Stimulated activated CD4-positive, alpha-beta T cell treated with anti-CD3 and anti-CD28 coated beads, Interleukin-1b, Interleukin-23, amount 100 ng/mL, for 4 hours (primary cell): ENCODE measurements at places on chromosomes 5 and 9.

- DNase-seq: no peak
Observed at GRCh38 chr5:7978991-7979390, 110.0 kb downstream of the MTRR start.

GRCh38 chr9:79691496-79691895 is 119.7 kb downstream of the TLE4 start:
- DNase-seq: no peak

DNA sequence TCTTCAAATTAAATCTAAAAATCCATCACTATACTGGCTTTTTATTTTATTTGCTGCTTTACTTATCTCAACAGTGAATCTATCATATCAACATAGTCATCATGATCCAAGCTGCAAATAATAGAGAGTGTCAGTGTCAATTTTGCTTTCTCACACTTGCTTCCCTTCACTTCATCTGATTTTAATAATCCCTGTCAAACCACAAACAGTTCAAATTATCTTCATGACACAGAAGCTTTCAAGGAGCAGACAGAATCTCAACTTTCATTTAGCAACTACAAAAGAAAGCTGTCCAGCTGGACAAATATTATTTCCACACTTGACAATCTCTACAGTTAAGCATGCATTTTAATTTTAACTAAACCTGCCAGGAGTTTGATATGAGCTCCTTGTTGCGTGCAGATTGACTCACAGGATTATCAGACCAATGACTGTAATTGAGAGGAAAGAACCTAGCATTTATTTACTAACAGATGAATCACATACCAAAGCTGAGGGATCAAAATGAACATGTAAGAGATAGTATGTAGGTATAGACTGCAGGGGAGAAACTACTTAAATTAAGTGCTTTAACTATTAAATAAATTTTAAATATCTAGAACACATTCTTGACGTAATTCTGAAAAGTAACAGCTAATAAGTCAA is 56.0 kb downstream of the KIAA0825 start:
- no peak for DNase-seq

- DNase-seq: no peak
Observed at GRCh38 chr5:111083323-111083722, 8.8 kb upstream of the WDR36 start.

DNA sequence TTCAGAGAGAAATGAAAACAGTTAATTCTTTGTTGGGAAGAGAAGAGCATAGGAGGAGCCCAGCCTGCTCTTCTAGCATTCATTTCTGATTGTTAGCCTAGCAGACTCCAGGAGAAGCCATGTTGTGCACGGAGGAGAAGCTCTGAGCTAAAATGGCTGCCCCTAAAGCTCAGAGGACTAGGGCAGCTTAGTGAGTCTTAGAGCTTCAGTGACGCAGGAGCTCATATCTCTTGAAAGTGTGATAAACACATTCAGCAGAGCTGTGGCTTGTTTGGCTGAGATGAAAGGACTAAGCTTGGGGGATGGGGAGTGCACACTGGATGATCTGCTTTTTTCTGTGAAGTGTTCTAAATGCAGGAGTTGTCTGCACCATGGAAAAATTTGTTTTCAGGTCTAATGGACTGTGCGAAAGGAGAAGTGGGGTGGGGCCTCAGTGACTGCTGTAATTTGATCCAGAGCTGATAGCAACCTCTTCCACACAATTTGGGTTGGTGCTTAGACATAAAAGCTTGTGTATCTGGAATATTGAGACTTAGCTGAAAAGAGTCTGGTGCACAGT is 58.5 kb downstream of the ZNF462 start:
- no peak for DNase-seq

DNA sequence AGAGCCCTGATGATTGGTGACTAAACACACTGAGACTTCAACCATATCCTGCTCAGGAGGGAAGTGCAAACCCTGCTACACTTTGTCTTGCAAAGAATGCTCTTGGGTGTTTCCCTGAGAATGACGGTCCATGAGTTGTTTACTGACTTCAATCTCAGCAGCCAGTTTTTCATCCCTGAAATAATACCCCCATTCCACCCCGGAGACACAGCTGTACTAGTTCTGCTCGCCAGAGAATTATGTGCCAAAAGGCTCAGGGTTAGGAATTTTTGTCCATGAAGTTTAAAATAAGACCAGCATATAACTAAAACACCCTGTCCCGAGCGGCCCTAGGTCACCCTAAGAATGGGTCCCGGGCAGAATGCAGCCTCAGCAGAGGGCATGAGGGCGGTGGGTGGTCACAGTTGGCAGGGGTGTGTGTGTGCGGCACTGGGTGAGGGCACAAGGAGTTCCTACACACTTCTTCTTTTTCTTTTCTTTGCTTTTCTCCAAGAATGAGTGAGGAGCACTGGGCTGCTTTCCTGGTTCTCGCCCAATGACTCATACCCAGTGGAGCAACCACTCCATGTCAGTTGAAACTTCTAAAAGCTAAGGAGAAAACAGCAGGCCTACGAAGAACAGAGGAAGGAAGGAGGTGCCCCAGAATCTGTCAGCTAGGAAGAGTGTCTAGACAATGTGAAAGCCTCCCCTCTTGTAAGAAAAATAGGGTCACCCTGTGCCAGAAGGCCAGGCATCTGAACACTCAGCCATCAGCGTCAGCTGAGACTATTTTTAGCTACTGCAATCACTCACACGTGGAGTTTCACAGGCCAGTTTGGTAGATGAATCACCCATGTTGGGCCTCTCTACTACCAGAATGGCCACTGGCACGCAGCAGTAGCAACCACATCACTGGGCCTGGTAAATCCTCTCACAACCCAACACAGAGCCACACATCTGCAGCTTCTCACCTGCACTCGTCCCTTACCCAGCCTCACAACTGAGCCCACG is 105.9 kb downstream of the DPYSL3 start:
- no peak for DNase-seq

- peak; percentile 9 for DNase-seq
Observed at GRCh38 chr5:151315998-151316597, 12.5 kb upstream of the SLC36A3 start.

DNA sequence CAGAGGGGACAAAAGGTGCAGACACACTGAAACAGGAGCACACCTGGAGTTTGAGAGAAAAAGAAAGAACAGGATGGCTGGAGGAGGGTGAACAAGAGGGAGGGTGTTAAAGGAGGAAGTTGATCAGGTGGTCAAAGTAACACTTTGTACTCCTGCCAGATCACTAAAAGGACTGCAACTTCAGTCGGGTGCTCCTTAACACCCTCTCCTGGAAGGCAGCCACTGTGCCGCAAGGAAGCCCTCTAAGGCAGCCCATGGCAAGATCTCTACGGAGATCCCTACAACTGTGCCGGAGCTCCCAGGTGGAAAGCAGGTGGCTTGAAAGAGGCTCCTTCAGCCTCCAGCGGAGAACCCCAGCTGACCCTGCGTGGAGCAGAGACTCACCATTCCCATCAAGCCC is 124.4 kb upstream of the MSX2 start:
- DNase-seq: no peak

GRCh38 chr9:13386935-13387733 is 107.6 kb upstream of the MPDZ start:
- DNase-seq: no peak

DNA sequence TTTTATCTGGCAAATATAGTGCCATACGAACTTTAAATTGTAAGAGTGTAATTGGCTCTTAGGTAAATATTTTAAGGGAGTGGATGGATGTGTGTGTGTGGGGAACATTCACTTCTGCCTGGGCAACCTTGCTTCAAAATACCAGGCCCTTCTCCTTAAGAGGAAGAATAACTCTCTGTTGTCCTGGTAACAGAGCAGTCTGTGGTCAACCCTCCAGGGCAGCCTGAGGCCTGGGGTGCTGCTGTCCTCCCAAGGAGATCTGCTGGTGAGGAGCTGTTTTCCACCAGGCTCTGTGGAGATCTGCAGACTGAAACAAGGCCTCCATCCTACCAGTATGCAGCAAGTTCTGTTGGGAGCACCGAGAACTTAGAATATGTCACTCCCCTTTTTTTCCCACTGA is 325.2 kb downstream of the PSAT1 start:
- DNase-seq: no peak

- no peak for DNase-seq
Observed at GRCh38 chr5:166338801-166339200, 1952.6 kb upstream of the WWC1 start.

- no peak for DNase-seq
Observed at GRCh38 chr5:67030289-67031056, 166.1 kb downstream of the CD180 start.

GRCh38 chr9:134891053-134891452 is 10.4 kb downstream of the FCN2 start:
- DNase-seq: no peak

DNA sequence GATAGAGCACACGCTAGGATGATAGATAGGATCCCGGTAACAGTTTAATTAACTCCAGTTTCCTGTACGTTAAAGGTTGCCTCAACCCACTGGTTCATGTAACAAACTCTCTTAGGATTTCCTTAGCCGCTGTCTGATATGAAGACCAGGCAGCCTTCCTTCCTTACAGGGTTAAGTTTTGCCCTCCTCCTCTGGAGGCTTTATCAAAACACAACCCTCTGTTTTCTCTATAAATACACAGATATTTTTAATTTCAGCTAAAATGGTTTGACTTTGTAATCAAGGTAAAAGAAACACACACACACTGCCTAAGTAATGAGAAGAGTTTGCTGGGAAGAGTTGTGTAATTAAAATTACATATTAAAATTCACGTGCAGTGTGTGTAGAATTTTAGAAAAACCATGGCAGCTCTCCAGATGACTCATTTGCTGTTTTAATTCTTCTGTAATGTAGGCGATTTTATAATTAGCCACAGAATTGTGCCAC is 369.8 kb downstream of the CSNK1G3 start:
- no peak for DNase-seq

GRCh38 chr9:3478549-3478953 is 47.2 kb downstream of the RFX3 start:
- no peak for DNase-seq

GRCh38 chr9:72996114-72996513 is 43.3 kb upstream of the ALDH1A1 start:
- no peak for DNase-seq

DNA sequence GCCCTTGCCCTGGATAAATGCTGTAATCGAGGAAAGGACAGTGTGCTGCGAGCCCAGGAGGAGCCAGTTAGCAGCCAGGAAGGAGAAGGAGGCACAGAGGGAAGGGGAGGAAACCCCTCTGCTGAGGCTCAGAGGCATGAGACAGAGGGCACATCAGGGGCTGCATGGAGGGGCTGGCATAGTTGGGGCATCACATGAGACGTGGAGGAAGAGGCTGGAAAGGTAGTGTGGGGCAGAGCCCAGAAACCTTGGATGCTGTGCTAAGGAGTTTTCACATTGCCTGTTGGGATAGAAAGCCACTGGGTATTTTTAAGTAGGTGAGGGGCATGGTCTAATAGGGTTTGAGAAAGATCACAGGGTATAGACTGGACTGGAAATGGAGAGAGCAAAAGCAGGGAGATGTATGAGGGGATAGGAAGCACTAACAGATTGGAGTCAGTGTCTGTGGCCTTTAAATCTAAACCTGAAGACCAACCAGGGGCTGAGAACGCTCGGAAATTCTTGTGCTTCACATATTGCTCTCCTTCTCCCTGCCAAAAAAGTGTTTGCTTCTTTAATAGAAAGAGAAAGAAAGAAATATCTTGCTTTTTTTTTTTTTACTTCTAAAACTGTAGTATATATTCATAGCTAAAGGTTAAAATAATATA is 33.0 kb upstream of the ANGPTL2 start:
- DNase-seq: no peak

DNA sequence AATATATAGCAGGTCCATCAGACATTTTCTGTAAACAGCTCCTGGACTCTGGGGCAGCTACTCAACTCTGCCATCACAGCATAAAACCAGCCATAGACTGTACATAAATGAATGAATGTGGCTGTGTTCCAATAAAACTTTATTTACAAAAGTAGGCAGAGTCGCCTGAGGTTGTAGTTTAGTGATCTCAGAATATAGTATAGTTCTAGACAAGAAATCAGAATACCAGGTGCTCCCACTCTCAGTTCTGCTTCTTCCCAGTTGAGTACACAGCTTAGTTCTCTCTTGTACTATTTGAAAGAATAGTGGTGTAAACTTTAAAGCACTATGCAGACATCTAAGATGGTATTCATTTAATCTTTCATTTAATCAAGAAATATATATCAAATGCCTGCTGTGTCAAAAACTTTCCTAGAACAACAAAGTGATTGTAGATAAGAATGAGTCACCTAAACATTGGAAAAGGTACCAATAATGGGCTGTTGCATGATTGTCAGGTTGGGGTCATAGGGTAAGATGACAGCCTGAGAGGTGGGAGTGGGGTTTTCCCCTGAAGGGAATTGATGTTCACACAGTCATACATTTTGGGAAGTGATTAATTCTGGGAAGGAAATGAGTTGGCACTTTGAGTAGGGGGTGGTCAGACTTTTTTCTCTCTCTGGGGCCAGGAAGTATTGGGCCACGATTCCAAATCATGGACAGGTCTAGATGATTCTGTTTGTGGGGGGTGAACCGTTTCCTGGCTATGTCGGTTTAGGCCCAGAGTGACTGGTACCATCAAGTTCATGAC is 37.0 kb downstream of the TNFSF8 start:
- DNase-seq: peak; percentile 34

- DNase-seq: no peak
Observed at GRCh38 chr5:107553117-107553555, 117.6 kb downstream of the EFNA5 start.

GRCh38 chr5:128927644-128928043 is 37.6 kb upstream of the SLC27A6 start:
- no peak for DNase-seq

- DNase-seq: no peak
Observed at GRCh38 chr5:181161534-181162175, 14.3 kb downstream of the OR2V2 start.

DNA sequence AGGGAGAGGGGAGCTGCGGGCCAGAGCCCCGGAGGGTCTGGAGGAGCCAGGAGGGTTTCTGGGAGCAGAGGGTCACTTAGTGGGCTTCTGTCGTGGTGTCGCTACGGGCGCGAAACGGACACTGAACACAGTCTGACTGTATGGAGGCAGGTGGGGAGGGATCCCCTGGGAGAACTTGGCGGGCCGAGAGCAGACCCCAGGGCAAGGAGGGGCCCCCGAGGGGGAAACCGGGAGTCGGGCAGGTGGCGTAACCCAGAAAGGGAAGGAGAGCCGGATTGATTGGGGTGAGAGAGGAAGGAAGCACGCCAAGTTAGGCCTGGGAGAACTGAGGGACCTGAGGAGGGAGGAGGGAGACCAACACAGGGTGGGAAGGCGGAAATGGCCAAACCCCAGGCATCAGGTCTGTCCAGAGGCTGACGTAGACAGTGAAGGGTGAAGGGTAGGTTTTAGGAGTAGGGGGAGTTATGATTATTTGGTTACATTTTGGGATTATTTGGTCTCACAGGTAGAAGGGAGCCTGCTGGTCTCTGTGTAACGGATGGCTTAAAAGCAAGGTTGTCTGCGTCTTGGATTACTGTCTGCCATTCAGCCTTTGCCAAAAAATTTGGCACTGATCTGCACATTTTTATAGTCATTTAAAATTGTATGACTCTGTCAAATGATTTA is 3.3 kb upstream of the MSMP start:
- no peak for DNase-seq
